ENCODE measurements at places on chromosomes 6 and 20. TPM values are rescaled to one million over a fixed set of nuclear protein-coding genes. Genes with fewer than 3 reads are reported as not detected.
A peak's percentile ranks its signal among the peaks of the same experiment; 100 is the strongest.

- peak; percentile 74 for DNase-seq
These were observed 277.0 kb upstream of the TBX18 start for GRCh38 chr6:85041376-85041775.

SLC22A7 gene
- not detected for total RNA-seq

- DNase-seq: no peak
These were observed 57.2 kb upstream of the MYL9 start for GRCh38 chr20:36483919-36484808.

GRM1 gene
- 0.13 TPM for total RNA-seq
